Stimulated activated CD4-positive, alpha-beta T cell treated with anti-CD3 and anti-CD28 coated beads, Interleukin-12 subunit alpha, Interleukin-12 subunit beta, amount 100 ng/mL, for 48 hours (primary cell): ENCODE measurements at places on chromosomes 7 and 10.

DNA sequence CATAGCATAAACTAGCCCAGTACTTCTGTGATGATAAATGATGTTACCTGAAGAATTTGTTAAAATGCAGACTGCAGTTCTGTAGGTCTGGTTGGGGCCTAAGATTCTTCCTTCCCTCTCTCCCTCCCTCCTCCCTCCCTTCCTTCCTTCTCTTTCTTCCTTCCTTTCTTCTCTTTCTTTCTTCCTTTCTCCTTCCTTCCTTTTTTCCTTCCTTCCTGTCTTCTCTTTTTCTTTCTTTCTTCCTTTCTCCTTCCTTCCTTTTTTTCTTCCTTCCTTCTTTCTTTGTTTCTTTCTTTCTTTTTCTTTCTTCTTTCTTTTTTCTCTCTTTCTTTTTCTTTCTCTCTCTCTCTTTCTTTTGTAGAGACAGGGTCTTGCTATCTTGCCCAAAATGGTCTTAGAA, 3.7 kb upstream of the SLC25A28 start:
- DNase-seq: no peak

DNA sequence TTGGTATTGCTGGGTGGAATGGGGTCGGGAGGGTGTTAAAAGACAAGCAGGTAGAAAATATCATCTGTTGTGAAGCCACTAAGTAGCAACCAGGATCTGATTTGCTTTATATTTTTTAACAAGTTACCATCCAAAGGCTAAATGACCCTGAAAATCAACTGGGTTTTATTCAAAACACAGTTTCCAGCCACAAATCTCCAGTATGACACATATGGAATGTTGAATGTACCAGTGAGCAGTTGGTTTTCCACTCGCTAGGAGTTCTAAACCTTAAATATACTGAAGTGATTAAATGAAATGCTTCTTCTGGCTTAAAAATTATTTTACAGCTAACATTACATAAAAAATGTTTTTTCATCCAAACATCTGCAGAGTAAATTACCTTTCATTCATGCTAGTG, 112.5 kb downstream of the PDE1C start:
- no peak for DNase-seq

- no peak for DNase-seq
Measured at GRCh38 chr10:116511365-116511764, 34.4 kb upstream of the PNLIP start.

DNA sequence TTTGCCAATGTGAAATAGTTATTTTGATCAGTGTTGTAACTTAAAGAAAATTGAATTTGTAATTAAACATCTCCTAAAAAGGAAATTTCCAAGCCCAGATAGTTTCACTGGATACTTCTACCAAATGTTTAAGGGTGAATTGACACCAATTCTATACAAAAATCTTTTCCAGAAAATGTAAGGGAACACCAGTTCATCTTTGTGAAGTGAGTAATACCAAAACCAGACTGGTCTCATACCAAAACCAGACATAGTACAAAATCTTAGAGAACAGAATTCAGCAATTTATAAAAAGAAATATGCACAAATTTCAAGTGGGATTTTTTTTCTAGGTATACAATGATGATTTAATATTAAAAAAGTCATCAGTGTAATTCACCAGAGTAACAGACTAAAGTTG, 86.0 kb upstream of the ZNF32 start:
- no peak for DNase-seq

GRCh38 chr10:50398823-50399222, 147.5 kb upstream of the ASAH2 start:
- DNase-seq: no peak

GRCh38 chr7:142384493-142384922, 126.7 kb upstream of the PRSS58 start:
- DNase-seq: peak; percentile 32

GRCh38 chr10:65949526-65949925, 976.3 kb upstream of the LRRTM3 start:
- DNase-seq: no peak

DNA sequence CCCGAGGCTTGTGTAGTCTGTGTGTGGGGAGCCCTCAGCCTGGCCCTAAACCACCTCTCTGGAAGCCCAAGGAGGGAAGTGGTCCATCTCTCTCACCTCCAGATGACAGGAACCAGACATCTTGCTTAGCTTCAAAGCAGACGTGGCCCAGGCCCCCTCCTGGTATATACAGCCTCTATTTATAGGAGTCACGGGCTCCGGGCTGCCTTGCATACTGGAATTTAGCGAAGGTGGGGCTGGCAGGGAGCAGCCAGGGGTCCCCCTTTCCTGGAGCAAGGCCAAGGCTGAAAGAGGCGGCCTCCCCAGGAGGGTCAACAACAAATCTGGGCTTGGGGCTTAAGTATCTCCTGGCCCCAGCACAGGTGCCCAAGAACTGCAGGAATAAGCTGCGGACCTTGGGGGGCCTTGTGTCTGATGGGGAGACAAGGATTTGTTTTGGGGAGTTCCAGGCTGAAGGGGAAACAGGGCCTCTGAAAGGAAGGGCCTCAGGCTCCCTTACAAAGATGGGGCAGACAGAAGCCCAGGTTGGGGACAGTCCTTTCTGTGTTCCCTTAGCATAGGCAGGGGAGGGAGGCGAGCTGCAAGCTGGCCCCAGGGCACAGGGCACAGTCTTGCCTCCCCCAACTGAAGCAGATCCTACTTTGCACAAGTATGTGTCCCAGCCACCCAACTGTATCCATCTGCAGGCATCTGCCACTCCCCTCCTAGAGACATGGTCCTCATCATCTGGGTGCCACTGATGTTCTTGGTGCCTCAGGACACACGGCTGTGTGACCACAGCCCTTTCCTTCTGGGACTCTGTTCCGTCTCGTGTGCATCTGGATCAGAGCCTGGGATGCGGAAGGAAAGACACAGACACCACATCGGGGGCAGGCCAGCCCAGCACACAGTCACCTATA, 11.9 kb downstream of the ZCCHC24 start:
- DNase-seq: no peak

DNA sequence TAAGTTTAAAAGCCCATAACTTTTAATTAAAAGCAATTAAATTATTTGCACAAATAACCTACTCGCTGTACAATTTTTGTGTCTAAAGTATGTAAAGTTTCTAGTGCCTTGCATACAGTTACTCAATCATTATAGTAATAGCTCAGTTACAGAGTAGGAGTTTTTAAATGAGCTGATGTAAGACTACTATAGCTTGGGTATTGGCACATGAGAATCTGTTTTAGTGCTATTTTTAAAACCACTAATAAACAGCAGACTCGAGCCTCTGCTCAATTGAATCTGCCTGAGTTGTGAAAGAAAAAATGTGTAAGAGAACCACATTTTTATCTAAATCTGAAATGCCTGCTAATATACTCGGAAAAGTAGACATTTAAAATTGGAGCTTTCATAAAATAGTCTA, 31.1 kb downstream of the CTNNA3 start:
- DNase-seq: no peak

- DNase-seq: no peak
Measured at GRCh38 chr10:36181426-36182178, 539.5 kb upstream of the FZD8 start.

- no peak for DNase-seq
Measured at GRCh38 chr7:17318146-17318545, 19.7 kb downstream of the AHR start.

DNA sequence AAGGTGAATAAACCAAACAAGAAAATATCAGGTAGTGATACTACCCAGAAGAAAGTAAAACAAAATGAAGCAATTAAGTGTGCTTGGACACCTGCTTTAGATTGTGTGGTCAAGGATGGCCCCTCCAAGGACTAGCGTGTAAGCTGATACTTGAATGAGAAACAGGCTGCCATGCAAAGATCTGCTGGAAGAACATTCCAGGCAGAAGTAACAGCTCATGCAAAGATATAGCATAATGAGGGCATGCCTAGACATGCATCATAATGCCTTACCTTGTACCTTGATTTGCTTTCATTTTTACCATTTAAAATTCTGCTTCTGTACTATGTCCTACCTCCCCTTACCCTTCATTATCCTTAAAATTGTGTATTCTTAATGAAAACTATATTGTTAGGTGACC, 74.8 kb upstream of the HDAC9 start:
- DNase-seq: no peak

- DNase-seq: no peak
Measured at GRCh38 chr7:141043616-141044015, 28.9 kb upstream of the MRPS33 start.

DNA sequence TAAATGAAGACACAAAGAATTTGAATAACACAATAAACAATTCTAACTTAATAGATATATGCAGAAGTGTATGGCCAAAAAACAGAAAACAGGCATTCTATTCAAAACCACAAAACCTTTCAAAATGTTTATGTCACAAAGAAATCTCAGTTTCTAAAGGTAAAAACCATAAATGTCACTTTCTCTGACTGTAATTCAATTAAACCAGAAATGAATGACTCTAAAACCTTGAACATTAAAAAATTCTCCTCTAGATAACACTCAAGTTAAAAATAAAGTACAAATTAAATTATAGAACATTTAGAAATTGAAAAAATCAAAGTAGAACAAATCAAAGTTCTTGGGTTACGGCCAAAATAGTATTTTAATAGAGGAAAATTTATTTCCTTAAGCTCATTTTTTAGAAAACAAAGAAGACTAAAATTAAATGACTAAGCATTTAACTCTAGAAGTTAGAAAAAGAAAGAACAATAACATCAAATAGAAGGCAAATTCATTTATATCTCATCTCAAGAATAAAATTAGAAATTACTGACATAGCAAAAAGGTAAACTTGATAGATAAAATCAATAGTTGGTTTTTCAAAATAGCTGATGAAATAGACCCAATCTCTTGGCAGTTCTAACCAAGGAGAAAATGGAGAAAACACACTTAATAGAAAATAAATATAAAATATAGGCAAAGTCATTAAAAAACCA, 198.8 kb downstream of the TEX36 start:
- DNase-seq: no peak

DNA sequence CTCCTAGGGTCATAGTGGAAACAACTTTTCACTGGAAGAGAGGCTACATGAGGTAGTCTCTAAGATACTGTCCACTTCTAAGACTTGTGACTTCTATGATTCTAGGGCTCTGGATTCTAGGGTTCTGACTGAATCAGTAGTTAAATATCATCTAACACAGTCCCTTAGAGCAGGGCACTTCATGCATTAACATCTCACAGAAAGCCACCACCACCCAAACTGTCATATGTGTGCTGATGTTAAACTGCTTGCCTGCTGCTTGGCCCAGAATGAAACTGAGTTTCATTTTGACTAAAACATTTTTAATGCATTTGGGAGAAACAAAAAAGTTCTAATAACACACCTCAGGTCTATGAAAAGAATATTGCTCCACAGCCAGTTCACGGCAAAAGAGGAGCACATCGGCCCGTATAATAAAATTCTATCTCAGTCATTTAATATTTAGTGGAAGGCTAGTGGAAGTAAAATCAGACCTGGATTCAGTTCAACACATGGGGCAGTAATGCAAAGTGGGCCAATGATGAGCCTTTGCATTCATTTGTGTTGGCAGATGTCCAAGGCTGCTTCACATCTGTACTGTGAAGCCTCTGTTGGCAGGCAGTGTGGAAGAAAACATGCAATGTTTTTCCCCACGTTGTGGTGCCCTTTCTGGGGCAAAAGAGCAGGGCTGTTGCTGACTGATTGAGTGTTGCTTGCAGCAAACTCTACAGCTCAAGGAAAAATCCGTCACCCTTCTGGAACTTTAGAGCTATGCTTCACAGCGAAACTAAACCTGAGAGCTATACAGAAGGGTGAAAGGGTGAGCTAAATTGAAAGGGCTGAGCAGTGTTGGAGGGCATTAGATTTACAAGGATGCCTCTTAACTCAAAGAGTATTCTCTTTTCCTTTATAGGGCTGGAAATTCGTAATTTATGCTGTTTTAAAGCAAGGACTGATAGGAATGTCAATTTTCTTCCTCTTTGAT, 33.5 kb upstream of the AUTS2 start:
- DNase-seq: no peak

- DNase-seq: no peak
Measured at GRCh38 chr10:59682986-59683937, 26.4 kb downstream of the SLC16A9 start.

- DNase-seq: no peak
Measured at GRCh38 chr7:156654511-156655234, 14.1 kb downstream of the RNF32 start.

DNA sequence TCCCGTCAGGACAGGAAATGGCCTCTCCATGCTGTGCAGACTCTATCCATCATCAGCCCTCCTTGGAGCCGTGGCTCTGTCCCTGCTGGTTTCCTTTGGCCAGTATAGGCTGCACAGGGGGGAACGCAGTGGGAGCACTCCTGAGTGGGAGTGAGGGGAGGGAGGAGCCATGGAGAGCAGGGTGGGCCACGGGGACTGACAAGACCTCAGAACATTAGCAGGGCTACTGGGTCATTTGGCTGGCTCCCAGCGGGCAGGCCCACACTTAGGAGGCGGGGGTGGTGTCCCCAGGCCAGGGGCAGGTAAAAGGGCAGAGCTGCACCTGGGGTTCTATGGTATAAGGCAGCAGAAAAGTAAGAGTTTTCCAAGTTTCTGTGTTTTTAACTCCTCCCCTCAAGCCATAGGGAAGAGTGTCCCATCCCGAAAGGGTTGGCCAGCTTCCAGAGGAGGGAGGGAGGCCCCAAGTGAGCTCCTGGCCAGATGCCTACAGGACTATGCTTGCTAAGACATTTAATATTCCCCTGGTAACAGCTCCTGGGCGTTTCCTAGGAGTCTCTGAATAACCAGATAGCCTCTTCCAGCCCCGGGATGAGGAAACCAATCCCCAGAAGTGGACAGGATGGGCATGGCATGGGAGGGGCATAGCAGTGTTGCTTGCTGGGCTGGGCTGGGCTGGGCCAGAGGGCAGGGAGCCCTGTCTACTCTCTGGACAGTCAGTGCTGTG, 5.5 kb upstream of the OPN4 start:
- no peak for DNase-seq

DNA sequence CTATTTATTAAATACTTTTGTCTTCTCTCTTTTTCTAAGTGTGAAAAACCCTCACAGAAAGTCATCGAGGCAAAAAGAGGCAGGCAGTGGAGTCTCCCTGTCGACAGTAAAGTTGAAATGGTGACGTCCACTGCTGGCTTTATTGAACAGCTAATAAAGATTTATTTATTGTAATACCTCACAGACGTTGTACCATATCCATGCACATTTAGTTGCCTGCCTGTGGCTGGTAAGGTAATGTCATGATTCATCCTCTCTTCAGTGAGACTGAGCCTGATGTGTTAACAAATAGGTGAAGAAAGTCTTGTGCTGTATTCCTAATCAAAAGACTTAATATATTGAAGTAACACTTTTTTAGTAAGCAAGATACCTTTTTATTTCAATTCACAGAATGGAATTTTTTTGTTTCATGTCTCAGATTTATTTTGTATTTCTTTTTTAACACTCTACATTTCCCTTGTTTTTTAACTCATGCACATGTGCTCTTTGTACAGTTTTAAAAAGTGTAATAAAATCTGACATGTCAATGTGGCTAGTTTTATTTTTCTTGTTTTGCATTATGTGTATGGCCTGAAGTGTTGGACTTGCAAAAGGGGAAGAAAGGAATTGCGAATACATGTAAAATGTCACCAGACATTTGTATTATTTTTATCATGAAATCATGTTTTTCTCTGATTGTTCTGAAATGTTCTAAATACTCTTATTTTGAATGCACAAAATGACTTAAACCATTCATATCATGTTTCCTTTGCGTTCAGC, 43.4 kb downstream of the TARP start:
- DNase-seq: no peak

- DNase-seq: no peak
Measured at GRCh38 chr10:110861930-110862649, 9.6 kb upstream of the PDCD4 start.
